Activated CD4-positive, alpha-beta T cell treated with anti-CD3 and anti-CD28 coated beads for 36 hours (primary cell): ENCODE measurements at places on chromosomes 1 and 21. TPM values are rescaled to one million over a fixed set of nuclear protein-coding genes. Genes with fewer than 3 reads are reported as not detected.

DNA sequence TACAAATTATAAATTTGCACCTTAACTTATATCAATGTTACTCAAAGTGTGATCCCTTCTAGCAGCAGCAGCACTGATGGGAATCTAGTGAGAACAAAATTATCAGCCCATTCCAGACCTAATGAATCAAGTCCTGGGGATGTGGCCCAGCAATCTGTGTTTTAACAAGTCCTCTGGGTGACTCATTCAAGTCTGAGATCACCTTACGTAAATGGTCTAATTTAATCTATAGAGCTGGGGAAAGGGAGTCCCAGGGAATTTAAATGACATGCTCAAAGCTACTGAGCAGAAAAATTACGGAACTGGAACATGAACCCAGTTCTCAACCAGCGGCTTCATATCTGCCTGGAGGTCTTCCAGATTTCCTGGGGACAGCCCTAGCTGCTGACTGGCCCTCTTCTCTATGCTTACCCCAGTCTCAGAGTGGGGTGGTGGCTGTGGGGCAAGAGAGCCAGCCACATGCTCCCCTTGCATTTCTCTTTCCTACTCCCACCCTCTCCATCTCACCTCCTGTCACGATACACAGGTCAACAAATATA, 220.0 kb downstream of the TM2D1 start:
- H3K4me3 ChIP-seq, result no peak overlapping the region
- peaks cover 4% of the 10 kb centered on the region for H3K4me1 ChIP-seq
- H3K27me3 ChIP-seq, result peaks cover 6% of the 10 kb centered on the region
- no peaks in the 10 kb centered on the region for H3K36me3 ChIP-seq

H3-3A gene
- 176 TPM for total RNA-seq

DNA sequence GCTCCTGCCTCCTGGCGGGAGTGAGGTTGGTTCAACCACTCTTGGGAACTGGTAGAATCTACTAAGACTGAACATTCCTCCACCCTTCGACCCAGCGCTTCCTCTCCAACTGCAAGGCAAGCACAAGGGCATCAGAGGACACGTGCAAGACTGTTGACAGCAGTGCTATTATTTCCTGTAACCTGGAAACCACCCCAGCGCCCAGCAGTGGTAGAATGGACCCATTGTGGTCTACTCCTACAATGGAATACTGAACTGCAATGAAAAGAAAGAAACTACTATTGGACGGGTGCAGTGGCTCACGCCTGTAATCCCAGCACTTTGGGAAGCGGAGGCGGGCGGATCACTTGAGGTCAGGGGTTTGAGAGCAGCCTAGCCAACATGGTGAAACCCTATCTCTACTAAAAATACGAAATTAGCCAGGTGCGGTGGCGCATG, 33.0 kb upstream of the TARDBP start:
- peaks cover 18% of the 10 kb centered on the region for H3K27me3 ChIP-seq
- no peak for DNase-seq
- H3K4me3 ChIP-seq, result no peak overlapping the region
- H3K36me3 ChIP-seq, result no peaks in the 10 kb centered on the region
- H3K4me1 ChIP-seq, result no peaks in the 10 kb centered on the region

DNA sequence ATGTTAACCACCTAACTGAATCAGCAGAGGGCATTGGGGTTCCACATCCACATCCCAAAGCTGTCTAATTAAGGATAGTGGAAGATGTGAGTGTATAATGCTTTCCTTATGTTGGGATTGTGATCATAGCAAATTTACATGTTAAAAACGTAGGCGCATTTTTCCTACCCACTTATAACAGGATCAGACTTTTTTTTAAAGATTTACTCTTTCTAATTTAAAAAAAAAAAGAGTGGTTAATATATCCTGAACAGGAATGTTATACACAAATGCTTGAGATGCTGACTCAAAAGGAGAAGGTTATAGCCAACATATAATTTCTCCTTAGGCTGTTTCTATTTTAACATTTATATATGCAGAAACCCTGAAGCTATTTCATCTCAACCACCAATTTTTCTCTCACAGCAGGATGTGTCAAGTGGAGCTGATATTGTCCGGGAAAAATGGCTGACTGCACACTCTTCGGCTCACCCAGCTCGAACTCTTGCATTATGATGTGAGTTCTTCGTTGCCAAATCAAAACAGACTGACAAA, 40.3 kb downstream of the RGS5 start:
- DNase-seq, result no peak
- no peak overlapping the region for H3K27ac ChIP-seq
- H3K4me3 ChIP-seq, result no peak overlapping the region
- H3K27me3 ChIP-seq, result no peaks in the 10 kb centered on the region
- peaks cover 1% of the 10 kb centered on the region for H3K36me3 ChIP-seq
- peaks cover 5% of the 10 kb centered on the region for H3K4me1 ChIP-seq

TGFB2 gene
- total RNA-seq, result 0.09 TPM

TAL1 gene
- total RNA-seq, result not detected

AQP10 gene
- total RNA-seq, result not detected

GRCh38 chr1:218217040-218217439, 68.1 kb upstream of the RRP15 start:
- peaks cover 17% of the 10 kb centered on the region for H3K27me3 ChIP-seq
- H3K4me3 ChIP-seq, result no peak overlapping the region
- no peak for DNase-seq
- no peaks in the 10 kb centered on the region for H3K36me3 ChIP-seq

DMBX1 gene
- total RNA-seq, result not detected

GRCh38 chr1:39293375-39294070, 89.0 kb downstream of the MACF1 start:
- no peak for DNase-seq
- no peak overlapping the region for H3K4me3 ChIP-seq
- peaks cover 5% of the 10 kb centered on the region for H3K4me1 ChIP-seq
- H3K27me3 ChIP-seq, result no peaks in the 10 kb centered on the region
- peaks cover 69% of the 10 kb centered on the region for H3K36me3 ChIP-seq

SPRR3 gene
- total RNA-seq, result not detected

DNA sequence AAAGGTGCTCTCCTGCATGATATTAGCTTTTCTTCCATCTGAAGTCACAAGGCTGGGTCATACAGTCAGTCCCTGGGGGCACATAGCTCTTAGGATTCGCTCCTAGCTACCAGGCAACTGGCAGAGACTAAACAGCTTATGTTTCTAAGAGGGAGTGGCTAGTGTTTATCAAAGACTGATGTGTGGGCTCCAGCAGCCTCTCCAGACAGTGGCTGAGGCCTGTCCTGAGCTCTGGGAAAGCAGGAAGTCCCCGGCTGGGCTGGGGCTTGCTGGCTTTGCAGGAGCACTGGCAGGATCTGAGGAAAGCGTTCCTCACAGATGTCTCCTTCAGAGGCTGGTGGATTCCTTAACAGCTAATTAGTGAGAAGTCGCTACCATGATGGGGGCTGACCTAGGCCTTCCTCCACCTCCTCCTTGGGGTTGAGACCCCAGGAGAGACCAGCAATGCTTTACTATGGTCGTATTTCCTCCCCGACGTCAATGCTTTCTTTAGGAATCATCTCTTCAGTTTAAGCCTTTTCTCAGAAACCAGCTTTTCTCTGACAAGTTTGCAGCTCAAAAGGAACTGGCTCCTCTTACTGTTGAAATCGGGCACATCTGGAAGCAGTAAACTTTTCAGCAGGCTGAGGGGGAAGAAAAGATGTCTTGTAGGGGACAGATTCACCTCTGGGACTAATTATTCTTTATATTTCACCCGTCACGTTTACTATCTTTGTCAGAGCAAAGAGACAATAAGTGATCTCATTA, 33.5 kb upstream of the HHAT start:
- H3K4me1 ChIP-seq, result peaks cover 5% of the 10 kb centered on the region
- H3K27me3 ChIP-seq, result peaks cover 49% of the 10 kb centered on the region
- no peaks in the 10 kb centered on the region for H3K36me3 ChIP-seq
- no peak overlapping the region for H3K4me3 ChIP-seq

GRCh38 chr1:7136166-7136953, 351.1 kb downstream of the CAMTA1 start:
- H3K4me1 ChIP-seq, result no peaks in the 10 kb centered on the region
- no peak overlapping the region for H3K27ac ChIP-seq
- peaks cover 18% of the 10 kb centered on the region for H3K27me3 ChIP-seq
- no peaks in the 10 kb centered on the region for H3K36me3 ChIP-seq

S100A5 gene
- 3.4 TPM for total RNA-seq

KIF14 gene
- total RNA-seq, result 14.9 TPM

GRCh38 chr1:158014731-158015320, 21.4 kb downstream of the KIRREL1 start:
- peaks cover 6% of the 10 kb centered on the region for H3K27me3 ChIP-seq
- no peaks in the 10 kb centered on the region for H3K36me3 ChIP-seq

GRCh38 chr1:64550510-64550909, 80.6 kb downstream of the CACHD1 start:
- peak overlapping the region; percentile 9 for H3K4me3 ChIP-seq
- H3K27me3 ChIP-seq, result no peaks in the 10 kb centered on the region
- peaks cover 46% of the 10 kb centered on the region for H3K4me1 ChIP-seq

GRCh38 chr1:154886281-154887015, 16.4 kb upstream of the KCNN3 start:
- H3K4me1 ChIP-seq, result peaks cover 6% of the 10 kb centered on the region
- H3K36me3 ChIP-seq, result no peaks in the 10 kb centered on the region
- DNase-seq, result no peak

OR2T29 gene
- not detected for total RNA-seq

ITGB2 gene
- 217 TPM for total RNA-seq

DNA sequence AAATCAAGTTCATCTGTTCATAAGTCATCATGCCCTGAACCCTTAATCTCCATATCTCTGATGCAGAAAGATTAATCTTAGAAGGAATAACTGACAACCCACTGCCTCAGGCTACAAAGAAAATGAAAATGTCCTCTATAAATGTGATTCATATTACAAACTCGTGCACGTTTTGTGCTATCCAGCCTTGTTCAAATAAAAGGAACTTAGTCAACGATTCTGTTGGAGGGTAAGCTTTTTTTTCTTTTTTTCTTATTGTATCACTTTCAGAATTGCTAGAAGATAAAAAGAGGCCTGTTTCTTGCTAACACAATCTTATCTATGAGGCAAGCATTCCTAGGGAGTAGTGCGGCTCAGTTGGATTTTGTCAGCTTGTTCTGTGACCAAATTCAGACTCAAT, 228.4 kb downstream of the TM2D1 start:
- H3K27me3 ChIP-seq, result no peaks in the 10 kb centered on the region
- H3K27ac ChIP-seq, result no peak overlapping the region
- H3K36me3 ChIP-seq, result no peaks in the 10 kb centered on the region
- DNase-seq, result no peak
- no peak overlapping the region for H3K4me3 ChIP-seq

PWP2 gene
- total RNA-seq, result 28.9 TPM

- peak; percentile 65 for DNase-seq
- no peak overlapping the region for H3K4me3 ChIP-seq
- peaks cover 33% of the 10 kb centered on the region for H3K4me1 ChIP-seq
- H3K27me3 ChIP-seq, result no peaks in the 10 kb centered on the region
Observed at GRCh38 chr1:40032240-40032891, 8.2 kb upstream of the CAP1 start.

DNA sequence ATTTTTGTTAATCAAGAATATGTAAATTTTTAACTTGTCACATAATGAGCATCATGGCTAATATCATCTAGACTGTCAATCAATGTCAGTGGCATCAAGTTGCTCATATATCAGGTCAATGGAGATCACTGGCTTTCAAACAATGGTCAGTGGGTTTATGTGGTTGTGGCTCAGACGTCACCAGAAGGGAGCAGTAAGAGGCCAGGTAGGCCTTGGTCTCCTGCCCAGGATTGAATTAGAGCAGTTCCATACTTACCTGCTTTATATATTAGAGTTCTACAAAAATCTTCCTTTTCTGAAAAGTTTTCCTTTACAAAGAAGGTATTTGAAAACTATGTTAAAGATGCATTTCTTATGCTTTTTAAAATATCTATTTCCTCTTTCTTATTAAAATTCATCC, 206.3 kb upstream of the B3GALT2 start:
- no peak overlapping the region for H3K27ac ChIP-seq
- H3K27me3 ChIP-seq, result no peaks in the 10 kb centered on the region
- H3K36me3 ChIP-seq, result no peaks in the 10 kb centered on the region
- DNase-seq, result no peak

DNA sequence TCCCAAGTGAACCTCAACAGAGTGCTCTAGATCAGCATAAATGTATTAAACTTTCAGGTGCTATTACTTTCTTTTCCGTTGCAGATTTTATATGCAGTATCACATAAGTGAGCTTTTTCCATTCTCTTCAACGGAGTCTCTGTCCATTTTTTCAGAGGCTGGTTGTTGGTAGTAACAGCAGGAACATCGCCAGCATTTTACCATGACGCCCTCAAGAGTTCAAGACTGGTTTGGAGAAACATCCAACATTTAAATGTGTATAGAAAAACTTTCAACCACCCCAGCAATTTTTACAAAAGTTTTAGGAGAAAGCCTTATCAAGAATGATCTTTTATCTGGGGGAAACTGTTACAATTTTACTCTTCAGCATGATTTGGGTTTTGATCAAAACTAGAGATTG, 117.0 kb downstream of the TGFB2 start:
- H3K4me3 ChIP-seq, result no peak overlapping the region
- no peaks in the 10 kb centered on the region for H3K36me3 ChIP-seq
- DNase-seq, result no peak
- H3K4me1 ChIP-seq, result no peaks in the 10 kb centered on the region
- peaks cover 5% of the 10 kb centered on the region for H3K27me3 ChIP-seq
